Glutamatergic neuron (in vitro differentiated cells): ENCODE measurements at places on chromosomes 2 and 18. TPM values are rescaled to one million over a fixed set of nuclear protein-coding genes. Genes with fewer than 3 reads are reported as not detected.

Gene CRYBA2
- 0.49 TPM for total RNA-seq

Gene COLEC12
- 0.20 TPM for total RNA-seq

Gene CXCR2
- not detected for total RNA-seq

Gene GKN2
- not detected for total RNA-seq

Gene DSG3
- not detected for total RNA-seq

Gene EPB41L3
- total RNA-seq: 368 TPM

Gene TMEM178A
- 12.5 TPM for total RNA-seq
